Caki2 (cell line): ENCODE measurements at places on chromosomes 5 and 9.

DNA sequence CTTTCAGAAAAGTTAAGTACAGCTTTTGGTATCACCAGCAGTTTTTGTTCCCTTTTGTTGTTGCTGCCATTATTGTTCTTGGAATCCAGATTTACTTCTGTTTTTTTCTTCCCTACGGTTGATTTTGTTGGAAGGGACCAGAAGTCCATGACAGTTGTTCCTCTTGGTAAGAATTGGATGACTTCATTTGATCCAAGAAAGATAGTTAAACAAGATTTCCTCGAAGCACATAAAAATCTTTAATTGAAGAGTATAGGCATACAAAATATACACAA is 65.4 kb downstream of the CDC42SE2 start:
- no peak for DNase-seq

DNA sequence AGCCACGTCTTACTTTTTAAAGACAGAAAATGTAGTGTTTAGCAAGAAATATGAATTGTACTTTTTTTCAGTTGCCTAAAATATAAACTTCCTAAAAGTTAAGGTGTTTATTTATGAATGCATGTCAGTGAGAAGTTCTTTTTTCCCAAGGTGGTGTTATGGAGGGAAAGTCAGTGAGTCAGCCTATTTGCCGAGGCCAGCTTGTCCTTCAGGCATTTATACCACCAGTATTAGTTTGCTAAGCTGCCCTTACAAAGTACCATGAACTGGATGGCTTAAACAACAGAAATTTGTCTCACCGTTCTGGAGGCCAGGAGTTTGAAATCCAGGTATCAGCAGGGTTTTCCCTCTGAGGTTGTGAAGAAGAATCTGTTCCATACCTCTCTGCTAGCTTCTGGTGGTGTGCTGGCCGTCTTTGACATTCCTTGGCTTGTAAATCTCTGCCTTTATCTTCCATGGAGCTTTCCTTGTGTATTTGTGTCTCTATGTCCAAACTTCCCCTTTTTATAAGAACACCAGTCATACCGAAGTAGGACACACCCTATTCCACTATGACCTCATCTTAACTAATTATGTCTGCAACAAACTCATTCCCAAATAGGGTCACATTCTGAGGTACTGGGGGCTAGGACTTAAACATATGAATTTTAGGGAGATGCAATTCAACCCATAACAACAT is 38.4 kb downstream of the PRKACG start:
- DNase-seq: no peak

DNA sequence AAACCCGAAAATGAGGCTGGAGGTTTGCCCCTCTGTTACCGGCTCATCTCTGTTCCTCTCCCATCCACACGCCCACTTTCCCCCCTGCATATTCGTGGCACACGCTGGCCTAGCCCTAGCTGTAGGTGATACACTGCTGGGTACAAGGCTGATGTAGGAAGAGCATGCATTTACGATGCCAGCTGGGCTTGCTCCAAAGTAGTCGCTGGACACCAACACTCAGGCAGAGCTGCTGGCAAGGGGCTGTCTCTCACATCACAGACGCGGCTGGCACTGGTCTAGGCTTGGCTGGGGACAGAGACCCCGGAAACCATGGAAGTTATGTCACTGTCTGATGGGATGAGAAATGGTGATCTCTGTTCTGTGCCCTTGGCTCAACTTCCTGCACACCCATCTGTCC is 9.8 kb upstream of the PHYKPL start:
- DNase-seq: no peak

DNA sequence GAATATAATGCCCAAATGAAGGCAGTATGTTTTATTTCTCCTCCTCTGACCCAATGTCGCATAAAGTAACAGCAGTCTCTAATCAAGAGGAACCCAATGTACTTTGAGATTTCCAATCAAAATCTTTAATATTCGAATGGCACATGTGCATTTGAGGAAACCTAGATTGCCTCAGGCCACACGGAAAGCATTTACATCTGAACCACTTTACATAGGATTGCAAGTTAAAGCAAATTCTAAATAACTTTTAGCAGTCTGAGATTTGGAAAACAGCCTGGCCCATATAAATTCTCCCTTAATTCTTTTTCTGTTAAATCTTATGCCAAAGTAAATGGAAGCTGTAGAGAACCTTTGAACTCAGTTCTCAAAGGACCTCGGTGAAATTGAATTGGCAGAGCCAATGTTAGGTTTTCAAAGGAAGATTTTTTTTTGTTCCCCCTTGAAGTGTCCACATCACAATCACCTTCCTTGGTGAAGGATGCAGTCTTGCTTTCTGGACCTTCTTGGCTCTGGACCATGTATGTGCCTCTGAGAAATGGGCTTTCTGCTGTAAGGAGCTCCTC is 57.3 kb downstream of the SNCAIP start:
- DNase-seq: no peak

DNA sequence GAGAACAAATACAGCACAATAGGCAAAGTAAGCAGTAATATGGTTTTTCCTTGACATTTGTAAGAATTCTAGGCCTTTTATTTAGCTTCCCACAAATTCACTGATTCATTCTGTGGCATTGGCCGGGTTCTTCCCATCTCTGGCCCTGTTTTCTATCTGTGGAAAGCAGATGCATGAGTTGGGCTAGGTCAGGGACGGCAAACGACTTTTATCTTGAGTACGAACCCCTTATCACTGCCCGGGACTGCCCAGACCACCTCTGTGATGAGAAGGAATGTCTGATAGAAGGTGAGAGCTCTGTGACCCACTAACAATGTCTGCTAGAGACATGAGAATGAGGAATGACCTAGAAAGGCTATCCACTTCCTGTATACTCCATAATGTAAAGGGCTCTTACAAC is 35.4 kb upstream of the ADAM19 start:
- no peak for DNase-seq

- DNase-seq: no peak
These were observed 67.3 kb upstream of the RXRA start for GRCh38 chr9:134258828-134259546.

- no peak for DNase-seq
These were observed 86.6 kb downstream of the MACROH2A1 start for GRCh38 chr5:135312255-135312935.

DNA sequence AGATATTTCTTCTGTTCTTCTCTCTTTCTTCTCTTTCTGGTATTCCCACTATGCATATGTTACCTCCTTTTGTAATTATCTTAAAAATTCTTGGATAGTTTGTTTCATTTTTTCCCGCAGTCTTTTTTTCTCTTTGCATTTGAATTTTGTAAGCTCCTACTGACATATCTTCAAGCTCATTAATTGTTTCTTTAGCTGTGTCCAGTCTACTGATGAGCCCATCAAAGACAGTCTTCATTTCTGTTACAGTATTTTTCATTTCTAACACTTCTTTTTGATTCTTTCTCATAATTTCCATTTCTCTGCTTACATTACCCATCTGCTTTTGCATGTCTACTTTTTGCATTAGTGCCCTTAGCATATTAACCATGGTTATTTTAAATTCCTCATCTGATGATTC is 44.7 kb upstream of the UNC5A start:
- no peak for DNase-seq

- DNase-seq: no peak
These were observed 105.6 kb upstream of the PHYKPL start for GRCh38 chr5:178338126-178338749.

- DNase-seq: peak; percentile 73
These were observed 71.4 kb downstream of the RALGPS1 start for GRCh38 chr9:126985870-126986498.

DNA sequence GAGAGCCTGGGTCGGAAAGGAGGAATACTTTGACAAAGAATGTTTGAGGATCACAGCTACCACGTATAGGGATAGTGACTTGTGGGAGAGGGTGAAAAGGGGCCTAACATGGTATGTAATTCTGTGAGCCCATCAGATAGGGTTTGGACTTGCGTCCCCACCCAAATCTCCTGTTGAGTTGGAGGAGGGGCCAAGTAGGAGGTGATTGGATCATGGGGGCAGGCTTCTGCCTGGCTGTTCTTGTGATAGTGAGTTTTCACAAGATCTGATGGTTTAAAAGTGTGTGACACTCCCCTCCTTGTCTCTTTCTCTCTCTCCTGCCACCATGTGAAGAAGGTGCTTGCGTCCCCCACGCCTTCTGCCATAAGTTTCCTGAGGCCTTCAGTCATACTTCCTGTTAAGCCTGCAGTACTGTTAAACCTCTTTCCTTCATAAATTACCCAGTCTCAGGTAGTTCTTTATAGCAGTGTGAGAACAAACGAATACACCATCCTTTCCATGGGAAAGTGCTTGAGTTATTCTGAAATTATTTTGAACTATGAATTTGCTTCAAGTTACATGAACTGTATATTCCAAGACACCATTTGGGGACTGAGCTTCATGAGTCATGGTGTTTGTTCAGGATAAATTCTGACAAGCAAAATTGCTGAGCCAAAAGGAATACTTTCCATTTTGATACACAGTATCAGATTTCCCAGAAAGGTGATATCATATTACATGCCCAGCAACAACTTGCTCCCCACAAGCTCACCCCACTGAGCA is 68.8 kb upstream of the SSBP2 start:
- no peak for DNase-seq

DNA sequence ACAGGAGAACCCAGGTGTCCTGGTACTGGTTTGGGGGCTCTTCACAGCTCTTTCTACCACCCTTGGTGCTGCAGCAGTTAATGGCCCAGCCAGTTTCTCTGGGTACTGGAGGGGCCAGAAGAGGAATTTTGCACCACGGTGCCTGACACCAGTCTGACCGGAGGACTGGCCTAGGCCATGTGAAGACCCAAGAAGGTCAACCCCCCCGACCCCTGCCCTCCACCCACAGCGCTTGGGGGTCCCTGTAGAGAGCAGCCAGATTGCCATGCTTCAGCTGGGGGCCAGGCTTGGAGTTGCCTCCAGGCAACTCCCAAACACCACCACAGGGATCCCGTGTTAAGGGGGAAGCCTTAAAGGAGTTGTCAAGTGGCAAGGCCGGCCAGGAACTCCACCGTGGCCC is 6.2 kb downstream of the ARSI start:
- DNase-seq: no peak

- peak; percentile 18 for DNase-seq
These were observed 7.1 kb downstream of the ANP32B start for GRCh38 chr9:97990259-97990658.

GRCh38 chr9:124010665-124011321 is 775 bp upstream of the LHX2 start:
- no peak for DNase-seq

DNA sequence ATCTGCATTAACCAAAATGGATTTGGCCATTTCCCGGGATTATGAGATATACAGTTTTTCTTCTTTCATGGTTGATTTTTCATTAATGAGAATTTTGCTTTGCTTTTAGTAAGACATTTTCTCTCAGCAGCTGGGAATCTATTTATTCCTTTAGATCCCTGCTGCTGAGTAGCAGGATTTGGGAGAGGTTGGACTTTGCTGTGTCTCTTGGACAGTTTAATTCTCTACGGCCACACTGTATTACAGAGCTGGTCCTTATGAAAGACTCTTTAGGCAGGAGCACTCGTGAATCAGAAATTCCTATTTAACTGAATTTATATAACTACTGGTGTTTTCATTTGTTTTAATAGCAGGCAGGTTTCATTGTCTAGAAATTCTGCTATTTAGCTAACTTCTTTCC is 1.6 kb downstream of the UNC13B start:
- no peak for DNase-seq
